ENCODE measurements at places on chromosomes 1 and 21.
A peak's percentile ranks its signal among the peaks of the same experiment; 100 is the strongest.

DNA sequence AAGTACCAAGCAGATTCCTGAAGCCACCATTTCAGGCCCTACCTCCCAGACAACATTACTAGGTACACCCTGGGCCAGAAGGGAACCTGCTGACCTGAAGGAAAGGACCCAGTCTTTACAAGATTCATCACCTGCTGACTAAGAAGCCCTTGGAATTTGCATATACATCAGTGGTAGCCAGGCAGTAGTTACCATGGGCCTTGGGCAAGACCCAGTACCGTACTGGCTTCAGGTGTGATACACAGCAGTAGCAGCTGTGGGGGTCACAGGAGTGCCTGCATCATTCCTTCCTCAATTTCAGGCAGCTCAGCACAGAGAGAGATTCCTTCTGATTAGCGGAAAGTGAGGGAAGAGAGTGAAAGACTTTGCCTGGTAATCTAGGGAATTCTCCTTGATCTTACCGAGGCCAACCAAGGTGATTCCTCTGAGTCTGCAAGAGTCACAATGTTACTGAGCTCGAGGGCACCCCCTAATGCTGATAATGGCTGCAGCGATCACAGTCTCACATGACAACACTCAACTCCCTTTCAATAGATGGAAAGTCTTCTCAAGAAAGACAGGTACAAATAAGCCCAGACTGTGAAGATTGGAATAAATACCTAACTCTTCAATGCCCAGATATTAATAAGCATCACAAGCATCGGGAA lies 22.0 kb upstream of the UHMK1 start:
- no peak for DNase-seq

- no peak for DNase-seq
Observed at GRCh38 chr1:45952072-45952471, 148.7 kb downstream of the MAST2 start.

DNA sequence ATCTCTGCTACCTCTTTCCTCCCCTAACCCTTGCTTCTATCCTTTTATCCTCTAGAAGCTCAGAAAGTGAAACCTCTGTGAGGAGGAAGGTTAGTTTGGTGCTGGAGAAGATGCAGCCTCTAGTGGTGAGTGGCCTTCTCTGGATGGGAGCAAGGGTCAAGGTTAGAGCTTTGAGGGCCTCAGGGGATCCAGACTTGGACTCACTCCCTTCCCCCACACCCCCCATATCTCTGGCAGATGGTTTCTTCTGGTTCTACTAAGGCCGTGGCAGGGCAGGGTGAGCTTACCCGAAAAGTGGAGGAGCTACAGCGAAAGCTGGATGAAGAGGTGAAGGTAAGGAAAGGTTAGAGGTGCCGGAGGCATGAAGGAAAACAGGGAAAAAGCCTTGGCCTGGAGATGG lies 9.2 kb downstream of the CGN start:
- DNase-seq: no peak

DNA sequence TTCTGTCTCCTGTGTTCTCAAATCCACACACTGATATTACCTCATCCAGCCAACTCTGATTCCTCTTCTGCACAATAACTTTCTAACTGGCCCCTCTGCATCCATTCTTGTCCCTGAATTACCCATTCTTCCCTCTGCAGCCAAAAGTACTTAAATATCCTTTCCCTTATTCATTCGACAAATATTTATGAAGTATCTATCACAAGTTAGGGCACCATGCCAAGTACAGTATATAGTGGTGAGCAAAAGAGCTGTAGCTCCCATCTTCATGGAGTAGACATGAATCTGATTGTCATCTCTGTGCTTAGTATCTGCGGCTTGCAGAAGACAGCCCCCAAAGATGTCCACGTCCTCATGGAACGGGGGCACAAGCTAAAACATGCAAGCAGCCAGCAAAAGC lies 316.8 kb downstream of the SETD4 start:
- DNase-seq: no peak

- no peak for DNase-seq
Observed at GRCh38 chr1:178335426-178335825, 161.3 kb downstream of the CLEC20A start.

DNA sequence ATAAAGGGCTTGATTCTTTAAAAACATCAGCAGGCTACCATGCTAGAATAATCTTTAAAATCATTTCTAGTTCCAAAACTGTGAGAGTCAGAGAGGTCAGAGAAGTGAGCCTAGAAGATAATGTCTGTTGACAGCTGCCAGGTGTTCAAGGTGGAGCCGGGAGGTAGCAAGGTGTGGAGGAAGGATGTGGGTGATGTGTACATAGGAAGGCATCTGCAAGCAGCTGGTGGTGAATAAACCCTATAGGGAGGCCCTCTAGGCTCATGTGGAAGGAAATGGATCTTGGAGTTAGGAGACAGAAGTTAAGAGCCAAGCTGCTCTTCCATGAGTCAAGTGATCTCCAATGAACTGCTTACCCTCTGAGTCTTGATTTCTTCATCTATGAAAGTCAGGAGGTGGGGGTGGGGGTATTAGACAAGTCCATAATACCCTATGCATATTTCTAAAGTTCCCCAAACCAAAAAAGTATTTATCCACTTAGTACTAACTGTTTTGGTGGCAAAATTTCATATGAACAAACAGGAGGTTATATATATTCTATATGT lies 266.3 kb downstream of the RHOU start:
- no peak for DNase-seq

DNA sequence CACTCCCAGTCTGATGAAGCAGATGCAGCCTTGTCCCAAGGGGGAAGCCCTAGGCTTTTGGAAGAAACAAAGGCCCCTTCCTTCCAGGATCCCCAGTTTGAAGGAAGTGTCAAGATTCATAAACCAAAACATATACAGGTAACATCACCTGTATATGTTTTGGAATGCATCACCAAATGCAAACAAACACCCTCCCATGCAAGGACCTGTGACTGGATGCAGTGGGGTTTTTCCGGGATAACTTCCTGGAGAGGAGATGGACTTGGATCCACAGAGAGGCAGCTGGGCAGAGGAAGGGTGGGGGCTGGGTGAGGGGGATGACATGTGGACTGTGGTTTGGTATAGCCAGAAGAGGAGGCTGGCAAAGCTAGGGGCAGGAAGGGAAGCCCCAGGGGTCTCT lies 1.5 kb upstream of the PLA2G2F start:
- DNase-seq: no peak

DNA sequence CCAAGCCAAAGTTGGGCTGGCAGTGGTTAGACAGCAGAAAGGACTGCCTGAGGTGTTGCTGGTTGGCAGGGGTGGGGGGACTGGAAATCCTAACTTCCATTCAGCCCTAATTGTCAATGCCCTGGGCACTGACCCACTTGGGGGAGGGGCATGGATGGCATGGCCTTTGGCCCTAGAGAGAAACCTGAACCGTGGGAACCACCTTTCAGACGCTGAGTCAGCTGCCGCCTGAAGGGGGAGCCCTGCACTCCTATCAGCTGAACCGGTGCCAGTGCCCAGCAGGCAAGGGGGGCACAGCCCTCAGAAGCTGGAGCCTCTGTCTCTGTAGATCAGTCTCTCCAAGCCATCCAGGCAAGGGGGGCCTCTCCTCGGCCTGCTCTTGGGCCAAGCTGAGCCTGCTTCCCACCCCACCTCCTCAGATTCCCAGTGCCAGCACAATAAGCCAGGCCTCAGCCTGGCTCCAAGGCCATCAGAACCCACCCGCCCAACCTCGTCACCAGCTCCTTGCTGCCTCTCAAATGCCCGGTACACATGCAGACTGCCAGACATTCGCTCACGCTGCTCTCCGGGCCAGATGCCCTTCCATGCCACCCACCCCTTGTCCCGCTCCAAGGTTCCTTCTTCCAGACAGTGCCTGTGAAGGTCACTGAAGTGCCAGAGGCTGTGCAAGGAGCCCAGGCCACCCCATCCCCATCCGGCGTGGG lies 11.6 kb downstream of the TINAGL1 start:
- DNase-seq: peak; percentile 22

DNA sequence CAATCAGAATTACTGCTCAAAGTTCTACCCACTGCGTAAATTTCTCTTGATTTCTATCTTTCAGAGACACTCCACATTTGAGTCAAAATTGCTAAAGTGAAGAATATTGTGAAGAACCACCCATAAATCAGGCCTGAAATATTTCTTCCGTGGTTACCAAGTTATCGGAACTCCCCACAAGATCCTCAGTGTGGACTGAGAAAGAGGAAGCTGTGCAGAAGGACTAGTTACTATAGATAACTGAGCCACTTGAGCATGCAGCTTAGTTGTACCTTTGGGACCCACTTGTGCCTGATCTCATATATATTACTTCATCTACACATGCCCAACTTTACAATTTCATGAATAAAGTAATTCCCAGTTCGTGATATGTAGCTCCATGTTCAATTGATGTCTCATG lies 18.4 kb downstream of the RWDD3 start:
- no peak for DNase-seq

Measured in globus pallidus (tissue), 1 donor.